ENCODE measurements at places on chromosomes 16 and 17. TPM values are rescaled to one million over a fixed set of nuclear protein-coding genes. Genes with fewer than 3 reads are reported as not detected.

The HOXB13 gene
- total RNA-seq, result 26.9 TPM

The CRYBA1 gene
- not detected for total RNA-seq

DNA sequence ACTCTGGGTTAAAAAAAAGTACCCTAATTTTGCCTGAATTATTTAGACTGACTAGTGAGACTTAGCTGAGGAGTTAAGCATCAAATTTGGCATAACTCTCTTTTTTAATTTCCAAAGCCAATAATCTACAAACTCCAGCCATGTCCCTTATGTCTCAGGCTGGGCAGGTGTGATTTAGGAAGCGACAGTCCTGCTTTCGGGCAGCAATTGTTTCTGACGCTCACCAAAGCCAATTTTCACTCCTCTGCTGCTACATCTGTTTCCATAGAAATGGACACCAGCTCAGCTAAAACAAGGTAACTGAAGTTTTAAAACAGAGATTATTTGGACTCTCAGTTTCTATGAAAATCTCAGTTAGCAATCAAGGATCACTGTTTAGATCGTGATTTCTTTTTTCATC, 338.7 kb downstream of the ABCC12 start:
- H3K36me3 ChIP-seq, result no peaks in the 10 kb centered on the region
- H3K4me1 ChIP-seq, result no peaks in the 10 kb centered on the region
- no peak overlapping the region for H3K4me3 ChIP-seq
- no peak for DNase-seq
- no peak overlapping the region for H3K27ac ChIP-seq
- H3K27me3 ChIP-seq, result no peaks in the 10 kb centered on the region

DNA sequence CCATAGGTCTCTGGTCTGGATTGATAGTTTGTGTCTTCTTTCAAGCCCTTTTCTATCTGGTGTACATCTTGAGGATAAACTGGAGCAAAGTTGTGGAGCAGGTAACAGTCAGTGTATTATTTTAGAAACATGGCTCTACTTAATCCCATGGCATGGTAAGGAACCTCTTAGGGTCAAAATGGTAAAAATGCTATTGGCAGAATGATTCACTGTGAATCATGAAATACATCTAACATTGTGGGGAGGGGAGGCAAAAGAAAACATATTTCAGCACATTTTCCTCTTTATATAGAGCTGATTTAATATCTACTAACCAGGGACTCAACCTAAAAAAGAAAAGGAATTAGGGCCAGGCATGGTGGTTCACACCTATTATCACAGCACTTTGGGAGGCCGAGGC, 17.9 kb upstream of the ALDH3A2 start:
- no peaks in the 10 kb centered on the region for H3K36me3 ChIP-seq
- H3K4me3 ChIP-seq, result no peak overlapping the region
- DNase-seq, result no peak

The NOL3 gene
- total RNA-seq, result 14.0 TPM

The FSCN2 gene
- 13.3 TPM for total RNA-seq

- H3K27me3 ChIP-seq, result no peaks in the 10 kb centered on the region
- no peak for DNase-seq
- no peaks in the 10 kb centered on the region for H3K4me1 ChIP-seq
- no peak overlapping the region for H3K4me3 ChIP-seq
- H3K27ac ChIP-seq, result no peak overlapping the region
- H3K36me3 ChIP-seq, result peaks cover 50% of the 10 kb centered on the region
These were observed 13.3 kb downstream of the PROCA1 start for GRCh38 chr17:28698253-28698941.

The SLC16A6 gene
- total RNA-seq, result 0.89 TPM

The GLIS2 gene
- 78.2 TPM for total RNA-seq

Data from mesothelial cell of epicardium (in vitro differentiated cells).